ENCODE measurements at places on chromosomes 12 and 14.

DNA sequence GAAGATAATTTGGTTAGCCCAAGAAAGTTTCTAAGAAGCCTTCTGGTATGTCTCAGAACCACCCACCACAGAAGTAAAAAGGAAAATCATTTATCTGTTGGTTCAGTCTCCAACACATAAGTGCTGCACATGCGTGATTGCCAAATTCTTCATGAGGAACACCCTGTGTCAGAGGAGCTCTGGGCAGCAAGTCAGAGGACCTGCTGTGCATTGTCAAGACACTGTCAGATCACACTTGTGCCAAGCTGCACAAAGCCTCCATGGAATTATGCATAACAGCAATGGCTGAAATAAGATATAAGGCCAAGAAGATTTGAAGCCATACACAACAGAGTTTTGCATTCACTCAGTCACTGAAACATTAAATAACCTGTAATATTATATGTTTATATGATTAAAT is 1304.7 kb upstream of the FLRT2 start:
- no peak for DNase-seq

- DNase-seq: no peak
These were observed 120.7 kb upstream of the TMTC2 start for GRCh38 chr12:82565966-82566365.

DNA sequence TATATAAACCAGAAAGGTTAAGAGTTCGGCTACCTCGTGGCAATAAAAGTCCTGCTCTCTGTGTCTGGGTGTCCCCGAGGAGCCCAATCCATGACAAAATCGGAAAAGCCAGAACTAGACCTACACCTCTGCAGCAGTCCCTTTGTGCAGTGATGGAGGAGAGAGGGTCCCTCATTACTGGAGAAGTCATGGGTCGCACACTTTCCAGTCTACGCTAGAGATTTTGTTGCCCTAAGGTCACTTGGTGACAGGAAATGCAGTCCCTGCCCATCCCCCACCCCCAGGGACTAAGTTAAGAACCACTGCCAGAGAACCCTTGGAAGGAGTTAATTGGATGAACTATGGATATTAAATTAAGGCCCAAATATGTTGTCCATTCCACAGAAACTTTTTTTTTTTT is 104.4 kb upstream of the ATF7IP start:
- DNase-seq: no peak

GRCh38 chr14:99121319-99121875 is 150.6 kb downstream of the BCL11B start:
- DNase-seq: no peak

DNA sequence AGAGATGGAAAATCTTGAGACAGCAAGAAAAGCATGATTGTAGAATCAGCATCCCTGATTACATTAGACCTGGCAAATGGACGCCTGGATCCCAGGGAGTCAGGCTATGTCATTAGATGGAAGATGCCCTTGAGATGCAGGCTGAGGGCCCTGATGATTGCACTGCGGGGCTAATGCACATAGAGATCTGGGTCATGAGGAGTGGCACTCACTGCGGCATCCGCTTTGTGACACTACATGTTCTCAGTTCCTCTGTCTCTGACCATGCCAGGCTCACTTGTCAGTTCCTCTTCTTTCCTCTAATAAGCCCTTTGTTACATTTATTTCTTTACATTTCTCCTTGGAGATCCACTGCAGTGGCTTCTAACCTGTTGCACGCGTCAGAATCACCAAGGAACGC is 70.1 kb upstream of the GPATCH2L start:
- DNase-seq: no peak

DNA sequence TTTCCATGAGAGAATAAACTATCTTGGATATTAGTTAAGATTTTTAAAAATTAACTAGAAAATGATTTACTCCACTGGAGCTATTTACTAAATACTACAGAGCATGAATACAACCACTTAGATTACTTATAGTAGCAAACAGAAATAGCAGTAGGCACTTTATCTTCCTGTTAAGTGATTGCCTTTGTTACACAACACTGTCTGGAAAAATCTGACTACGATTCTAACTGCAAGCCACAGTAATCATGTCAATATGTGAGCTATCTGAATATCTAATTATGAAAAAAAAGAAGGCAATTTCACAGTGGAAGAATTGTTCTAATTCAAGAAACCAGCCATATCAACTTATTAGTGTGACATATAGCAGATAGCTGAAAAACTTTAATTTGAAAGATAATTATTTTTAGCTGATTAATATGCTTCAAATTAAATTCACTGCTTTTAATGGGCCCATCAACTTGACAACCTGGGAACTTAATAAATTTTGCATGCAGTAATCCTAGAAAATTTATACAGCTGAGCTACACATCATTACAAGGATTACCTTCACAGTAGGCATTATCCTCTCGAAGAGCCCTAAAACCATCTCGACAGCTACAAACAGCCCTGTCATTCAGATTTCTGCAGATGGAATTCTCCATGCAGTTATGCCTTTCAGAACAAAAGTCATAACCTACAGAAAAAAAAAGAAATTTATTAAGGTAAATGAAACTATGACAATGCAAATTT is 172.8 kb downstream of the NELL2 start:
- no peak for DNase-seq

DNA sequence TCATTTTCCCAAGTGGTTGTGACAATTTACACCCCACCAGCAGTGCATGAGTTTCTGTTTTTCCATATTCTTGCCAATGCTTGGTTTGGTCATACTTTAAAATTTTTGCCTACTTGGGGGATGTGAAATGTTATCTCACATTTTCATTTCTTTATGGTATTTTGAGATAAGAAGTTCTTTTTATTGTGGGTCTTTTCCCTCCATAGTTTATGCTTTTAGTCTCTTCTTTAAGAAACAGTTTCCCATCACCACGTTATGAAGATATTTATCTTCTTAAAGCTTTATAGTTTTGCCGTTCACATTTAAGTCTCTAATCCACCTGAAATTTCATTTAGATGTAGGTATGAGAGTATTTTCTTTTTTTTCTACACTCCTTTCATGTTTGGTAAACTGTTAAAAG is 95.7 kb downstream of the PPM1A start:
- DNase-seq: no peak

DNA sequence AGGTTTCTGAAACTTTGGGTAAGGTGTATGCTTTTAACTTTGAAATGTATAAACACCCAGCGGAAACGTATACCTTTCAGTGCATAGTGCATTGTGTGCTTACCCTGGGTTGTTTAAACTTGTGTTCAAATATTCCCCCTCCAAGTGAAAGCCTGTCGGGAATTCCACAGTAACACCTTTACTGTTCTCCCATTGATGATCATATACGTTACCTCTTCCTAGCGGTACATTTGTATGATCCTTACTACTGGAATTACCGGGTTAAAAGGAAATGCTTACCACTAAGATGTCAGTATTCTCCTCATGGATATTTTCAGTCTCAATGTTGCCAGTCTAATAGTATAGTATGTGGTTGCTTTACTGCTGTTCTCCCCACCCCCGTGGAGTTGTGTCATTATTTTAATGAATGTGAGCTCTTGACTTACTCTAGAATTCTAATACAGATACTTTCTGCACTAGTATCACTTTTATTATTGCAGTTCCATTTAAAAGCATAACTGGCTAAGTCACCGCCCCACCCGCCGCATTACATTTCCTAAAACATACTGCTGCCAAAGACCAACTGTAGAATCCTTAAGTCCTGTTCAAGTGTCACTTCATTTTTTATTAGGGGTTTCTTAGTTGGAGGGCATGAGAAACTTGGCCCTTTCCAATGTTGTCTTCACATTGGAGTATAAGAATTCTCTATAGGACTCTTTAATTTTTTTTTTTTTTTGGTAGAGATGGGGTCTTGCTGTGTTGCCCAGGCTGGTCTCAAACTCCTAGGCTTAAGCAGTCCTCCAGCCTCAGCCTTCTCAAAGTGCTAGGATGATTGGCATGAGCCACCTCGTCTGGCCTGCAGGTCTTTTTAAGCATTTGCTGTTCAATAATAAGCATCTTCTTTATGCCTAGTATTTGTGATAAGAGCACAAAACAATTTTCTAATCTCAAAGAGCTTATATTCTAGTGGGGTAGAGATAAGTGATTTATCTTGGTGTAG is 24.9 kb downstream of the NUDT4 start:
- no peak for DNase-seq

DNA sequence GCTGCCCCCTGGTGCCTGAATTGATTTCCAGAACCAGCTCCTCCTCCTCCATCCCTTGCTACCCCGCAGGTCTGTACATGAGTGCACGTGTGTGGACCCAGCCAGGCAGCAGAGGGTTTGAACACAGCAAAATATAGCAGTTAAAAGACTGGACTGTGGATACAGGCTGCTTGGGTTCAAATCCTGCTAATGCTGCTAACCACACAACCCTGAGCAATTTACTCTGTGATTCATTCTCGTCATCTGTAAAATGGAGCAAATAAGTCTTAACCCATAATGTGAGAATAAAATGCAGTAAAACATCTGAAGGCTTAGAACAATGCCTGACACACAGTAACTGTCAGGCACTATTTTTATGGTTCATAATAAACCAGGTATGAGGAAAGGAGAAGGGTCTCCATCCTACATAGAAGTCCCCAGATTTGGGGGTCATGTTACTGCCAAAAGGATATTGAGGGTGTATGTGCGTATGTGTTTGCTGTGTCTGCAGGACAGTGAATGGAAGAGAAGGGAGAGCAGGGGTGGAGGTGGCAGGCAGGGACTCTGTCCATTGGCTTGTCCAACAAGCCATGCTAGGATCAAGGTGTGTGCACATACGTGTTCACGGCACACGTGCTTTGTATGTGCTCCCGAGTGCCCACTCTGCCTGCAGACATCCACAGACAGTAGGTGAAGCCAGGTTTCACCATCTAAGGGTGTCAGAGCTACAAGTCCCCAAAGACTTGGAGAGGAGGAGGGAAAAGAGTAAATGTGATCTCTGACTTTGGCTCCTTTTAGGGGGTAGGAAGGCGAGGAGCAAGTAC is 1.5 kb upstream of the STAT6 start:
- DNase-seq: no peak

- no peak for DNase-seq
These were observed 12.3 kb downstream of the UBE2N start for GRCh38 chr12:93429448-93429847.

- no peak for DNase-seq
These were observed 20.4 kb downstream of the JDP2 start for GRCh38 chr14:75448209-75448608.

DNA sequence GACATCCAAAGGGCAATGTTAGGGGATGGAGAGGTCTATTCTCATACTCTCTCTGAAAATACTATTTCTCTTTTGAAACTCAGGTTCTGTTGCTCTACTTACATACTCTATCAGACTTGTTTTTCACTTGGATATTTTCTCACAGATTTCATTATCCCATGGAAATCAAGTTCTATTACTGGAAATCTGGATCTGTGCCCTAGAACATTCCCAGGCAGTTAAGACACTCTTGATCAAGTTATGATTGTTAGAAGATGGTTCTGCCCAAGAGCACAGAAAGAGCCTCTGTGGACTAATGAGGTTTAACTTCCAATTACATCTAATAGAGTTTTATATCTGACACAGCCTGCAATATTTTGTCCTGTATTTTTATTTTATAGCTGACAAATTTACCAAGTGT is 591.0 kb upstream of the ATP2B1 start:
- DNase-seq: no peak

DNA sequence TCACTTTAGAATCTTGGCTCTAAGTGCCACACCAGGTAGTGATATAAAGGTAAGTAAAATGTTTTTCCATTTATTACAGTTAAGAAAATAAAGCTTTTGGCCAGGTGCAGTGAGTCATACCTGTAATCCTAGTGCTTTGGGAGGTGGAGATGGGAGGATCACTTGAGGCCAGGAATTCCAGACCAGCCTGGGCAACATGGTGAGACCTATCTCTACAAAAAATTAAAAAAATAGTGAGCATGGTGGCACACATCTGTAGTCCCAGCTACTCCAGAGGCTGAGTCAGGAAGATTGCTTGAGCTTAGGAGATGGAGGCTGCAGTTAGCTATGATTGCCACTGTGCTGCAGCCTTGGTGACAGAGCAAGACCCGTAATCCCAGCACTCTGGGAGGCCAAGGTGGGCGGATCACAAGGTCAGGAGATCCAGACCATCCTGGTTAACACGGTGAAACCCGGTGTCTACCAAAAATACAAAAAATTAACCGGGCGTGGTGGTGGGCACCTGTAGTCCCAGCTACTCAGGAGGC is 5.0 kb downstream of the FANCM start:
- DNase-seq: no peak

DNA sequence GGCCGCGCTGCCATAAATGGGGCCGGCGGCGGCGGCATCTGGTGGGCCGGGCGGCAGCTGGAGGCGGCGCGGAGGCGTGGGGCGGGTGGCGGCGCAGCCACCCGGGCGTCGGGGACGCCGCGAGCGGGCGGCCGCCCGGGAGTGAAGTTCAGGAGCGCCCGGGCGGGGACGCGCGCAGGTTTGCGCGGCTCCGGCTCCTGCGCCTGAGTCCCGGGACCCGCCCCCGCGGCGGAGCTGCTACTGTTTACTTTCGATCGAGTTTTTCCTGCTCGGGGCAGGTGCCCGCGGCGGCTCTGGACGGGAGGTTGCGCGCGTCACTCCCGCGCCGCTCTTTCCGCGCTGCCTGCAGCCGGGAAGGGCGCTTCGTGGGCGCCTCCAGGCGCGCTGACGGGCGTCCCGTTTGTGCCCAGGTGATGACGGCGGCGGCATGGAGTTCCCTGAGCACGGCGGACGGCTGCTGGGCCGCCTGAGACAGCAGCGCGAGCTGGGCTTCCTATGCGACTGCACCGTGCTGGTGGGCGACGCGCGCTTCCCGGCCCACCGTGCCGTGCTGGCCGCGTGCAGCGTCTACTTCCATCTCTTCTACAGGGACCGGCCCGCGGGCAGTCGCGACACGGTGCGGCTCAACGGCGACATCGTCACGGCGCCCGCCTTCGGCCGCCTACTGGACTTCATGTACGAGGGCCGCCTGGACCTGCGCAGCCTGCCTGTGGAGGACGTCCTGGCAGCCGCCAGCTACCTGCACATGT is at the start of gene ZBTB42:
TSS of gene ZBTB42 (plus strand) at position 331 of the 749 bp plus-strand sequence. CDS start at position 428, 97 bp downstream.
- DNase-seq: peak; percentile 71

DNA sequence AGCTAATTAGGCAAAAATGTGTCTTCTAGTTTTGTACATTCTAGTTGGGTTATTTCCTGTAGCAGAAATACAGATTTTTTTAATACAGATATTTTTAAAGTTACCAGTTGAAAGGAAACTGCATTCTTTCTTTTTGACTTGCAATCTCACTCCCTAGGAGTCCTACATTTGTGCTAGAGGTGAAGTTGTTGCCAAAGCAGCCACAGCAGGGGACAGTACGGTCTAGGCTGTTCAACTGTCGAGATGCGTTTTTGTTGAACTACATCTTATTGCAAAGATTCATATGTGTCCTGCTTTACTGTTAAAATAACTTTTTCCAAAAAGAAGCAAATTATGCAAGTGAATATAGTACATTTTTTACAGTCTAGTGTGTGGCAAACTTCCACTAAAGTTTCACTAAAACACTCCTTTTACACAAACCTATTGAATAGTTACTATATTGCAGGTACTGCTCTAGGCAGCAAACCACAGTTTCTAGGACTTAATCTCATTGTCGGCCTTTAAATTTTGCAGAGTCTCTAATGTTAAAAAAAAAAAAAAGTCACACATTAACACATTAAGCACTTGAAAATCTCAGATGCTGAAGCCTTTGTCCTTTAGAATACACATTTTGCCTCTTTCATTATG is 30.2 kb upstream of the SRGAP1 start:
- DNase-seq: no peak

GRCh38 chr14:68800390-68800789 is 7.5 kb upstream of the ZFP36L1 start:
- DNase-seq: no peak

GRCh38 chr12:120136093-120136770 is 19.7 kb upstream of the RAB35 start:
- no peak for DNase-seq
